ENCODE measurements at places on chromosomes 12 and 14. TPM values are rescaled to one million over a fixed set of nuclear protein-coding genes. Genes with fewer than 3 reads are reported as not detected.

PKP2 gene
- total RNA-seq = 2.8 TPM

- DNase-seq = no peak
Observed at GRCh38 chr12:21912318-21912717, 28.9 kb downstream of the ABCC9 start.

DNA sequence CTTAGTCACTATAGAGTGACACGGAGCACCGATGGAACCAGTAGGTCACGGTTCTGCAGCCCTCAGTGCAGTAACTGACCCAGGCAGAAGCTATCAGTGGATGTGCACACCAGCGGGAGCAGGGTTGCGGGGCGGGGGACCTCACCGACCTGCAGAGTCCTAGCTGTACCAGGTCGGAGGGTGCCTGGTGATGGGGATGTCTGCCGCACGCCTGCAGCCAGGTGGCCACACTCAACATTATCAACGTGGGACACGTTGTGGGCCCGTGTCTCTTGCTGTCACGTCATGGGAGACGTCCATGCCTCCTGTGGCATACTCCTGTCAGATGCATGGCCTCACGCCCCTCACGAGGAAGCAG, 55.2 kb downstream of the ADGRD1 start:
- DNase-seq = no peak

DNA sequence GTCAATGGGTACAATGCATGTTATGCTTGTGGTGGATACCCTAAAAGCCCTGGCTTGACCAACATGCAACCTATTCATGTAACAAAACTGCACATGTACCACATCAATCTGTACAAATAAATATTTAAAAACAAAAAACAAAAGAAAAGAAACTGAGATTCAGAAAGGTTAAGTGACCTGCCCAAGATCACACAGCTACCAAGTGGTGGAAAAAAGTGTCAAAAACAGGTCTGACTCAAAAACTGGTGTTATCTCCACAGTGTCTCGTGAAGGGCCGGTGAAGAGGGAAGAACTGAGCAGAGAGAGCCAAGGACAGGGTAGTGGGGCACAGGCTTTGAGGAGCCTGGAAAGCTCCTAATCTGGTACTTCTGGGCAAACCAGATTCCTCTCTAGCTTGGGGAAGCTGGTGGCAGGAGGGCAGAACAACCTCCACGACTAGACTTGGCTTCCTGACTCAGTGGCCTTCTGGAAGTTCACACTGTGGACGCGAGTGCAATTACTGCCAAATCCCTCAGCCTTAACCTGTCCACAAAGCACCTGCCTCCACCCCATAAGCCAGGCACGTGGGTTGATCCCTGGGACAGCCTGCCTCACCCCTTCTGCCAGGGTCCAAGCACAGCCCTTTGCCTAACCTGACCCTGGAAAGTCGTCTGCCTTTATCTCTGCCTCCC, 15.6 kb downstream of the ZBTB39 start:
- no peak for DNase-seq

GRCh38 chr12:58710901-58711300, 209.4 kb downstream of the LRIG3 start:
- no peak for DNase-seq

DNA sequence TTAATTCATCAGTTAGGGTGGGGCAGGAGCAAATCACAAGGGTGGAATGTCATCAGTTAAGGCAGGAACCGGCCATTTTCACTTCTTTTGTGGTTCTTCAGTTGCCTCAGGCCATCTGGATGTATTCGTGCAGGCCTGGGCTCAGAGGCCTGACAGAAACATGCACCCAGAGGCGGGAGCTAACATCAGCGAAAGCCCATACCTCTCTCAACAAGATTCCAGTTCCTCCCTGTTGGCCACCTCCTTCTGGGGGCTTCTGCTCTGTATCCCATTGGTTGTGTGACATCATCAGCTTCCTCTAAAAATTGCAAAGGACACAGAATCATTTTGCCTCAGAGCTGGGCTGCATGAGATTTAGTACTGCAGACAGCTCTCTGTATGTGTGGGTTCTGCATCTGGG, 134.3 kb downstream of the ZNF664 start:
- DNase-seq = no peak

GRCh38 chr12:11607313-11608081, 42.0 kb upstream of the ETV6 start:
- no peak for DNase-seq

DNA sequence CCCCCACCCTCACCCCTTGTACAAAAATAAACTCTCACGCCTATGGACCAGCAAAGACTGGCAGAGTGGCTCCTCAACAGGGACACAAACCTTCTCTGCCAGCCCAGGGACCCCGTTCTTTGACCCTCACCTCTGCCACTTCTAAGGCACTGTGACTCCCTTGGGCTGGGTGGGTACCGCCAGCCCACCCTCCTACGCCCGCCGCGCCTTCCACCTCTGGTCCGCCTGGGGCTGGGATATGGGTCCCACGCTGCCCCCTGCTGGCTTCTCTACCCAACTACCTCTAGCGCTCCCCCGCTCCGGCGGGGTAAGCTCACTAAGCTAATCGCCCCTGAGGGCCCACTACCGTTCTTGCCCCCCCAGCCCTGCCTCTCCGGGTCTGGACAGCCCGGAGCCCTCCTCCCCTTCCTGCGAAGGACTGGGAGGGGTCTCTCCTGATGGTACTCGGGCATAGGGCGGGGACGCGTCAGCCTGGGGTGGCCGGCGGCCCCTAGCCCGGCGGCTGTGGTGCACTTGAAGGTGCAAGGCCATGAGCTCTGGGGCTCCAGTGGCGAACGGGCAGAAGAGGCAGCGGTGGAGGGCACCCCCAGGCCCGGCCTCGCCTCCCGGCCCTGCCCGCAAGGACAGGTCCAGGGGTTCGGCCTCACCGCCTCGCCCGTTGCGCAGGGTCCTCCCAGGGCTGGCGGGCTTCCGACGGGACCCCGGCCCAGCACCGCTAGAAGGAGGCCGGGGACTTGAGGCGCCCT, 8.1 kb downstream of the ZNF219 start:
- DNase-seq = no peak

Data from LHCN-M2 (cell line).